ENCODE measurements at places on chromosomes 7 and 10.

- no peak for DNase-seq
These were observed 63.4 kb downstream of the HPSE2 start for GRCh38 chr10:99172128-99172738.

DNA sequence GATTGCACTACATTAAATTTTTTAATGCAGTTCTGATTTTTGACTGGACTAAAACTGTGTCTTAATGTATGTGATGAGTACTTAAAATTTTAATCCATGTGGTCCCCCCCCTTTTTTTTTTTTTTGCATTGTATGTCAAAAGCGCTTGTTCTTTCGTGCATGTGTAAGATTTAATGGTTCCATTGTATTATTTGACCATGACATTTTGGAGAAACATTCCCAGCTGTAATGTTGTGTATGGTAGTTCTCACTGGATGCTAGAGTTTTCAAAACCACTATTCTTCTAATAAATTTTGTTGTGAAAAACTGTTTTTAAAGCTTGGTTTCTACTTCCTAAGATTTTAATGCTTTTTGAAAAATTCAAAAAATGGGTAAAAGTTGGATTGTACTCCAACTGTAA lies 132.0 kb downstream of the LCOR start:
- no peak for DNase-seq

- no peak for DNase-seq
These were observed 12.4 kb downstream of the CPA5 start for GRCh38 chr7:130356876-130357611.

- peak; percentile 41 for DNase-seq
These were observed 136.3 kb downstream of the KCNMA1 start for GRCh38 chr10:77501152-77501845.

GRCh38 chr7:67854221-67855178 lies 857.9 kb downstream of the TYW1 start:
- no peak for DNase-seq

GRCh38 chr7:76356823-76357222 lies 2.0 kb downstream of the YWHAG start:
- DNase-seq, result no peak

DNA sequence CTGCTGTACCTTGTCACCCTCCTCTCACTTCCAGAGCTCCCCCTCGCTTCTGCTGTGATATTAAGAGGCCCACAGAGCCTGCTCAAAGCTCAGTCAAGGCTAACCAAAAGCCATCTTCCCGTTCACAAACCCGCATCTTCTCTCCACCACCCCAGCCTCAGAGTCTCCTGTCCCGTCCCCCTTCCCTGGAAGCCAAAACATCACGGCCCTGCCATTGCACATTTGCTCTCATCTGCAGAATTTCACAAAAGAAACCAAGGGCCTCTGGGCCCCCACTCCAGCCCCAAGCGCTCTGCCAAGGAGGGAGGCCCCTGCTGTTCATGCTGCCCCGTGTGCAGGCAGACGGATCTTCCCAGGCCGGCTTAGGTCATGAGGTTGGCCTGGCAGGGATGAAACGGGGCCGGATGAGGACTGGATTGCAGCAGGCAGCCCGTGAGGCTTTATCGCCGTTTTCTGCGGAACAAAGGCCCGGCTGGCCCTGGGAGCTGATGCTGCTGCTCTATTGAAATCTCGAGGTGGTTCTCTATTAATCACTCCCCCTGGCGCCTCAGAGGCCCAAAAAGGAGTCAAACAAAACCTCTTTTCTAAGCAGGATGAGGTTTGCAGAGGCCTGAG lies 31.6 kb upstream of the FOXK1 start:
- no peak for DNase-seq

GRCh38 chr7:81407094-81407493 lies 362.8 kb downstream of the HGF start:
- no peak for DNase-seq

GRCh38 chr10:70308121-70309060 lies 24.6 kb upstream of the NPFFR1 start:
- no peak for DNase-seq

DNA sequence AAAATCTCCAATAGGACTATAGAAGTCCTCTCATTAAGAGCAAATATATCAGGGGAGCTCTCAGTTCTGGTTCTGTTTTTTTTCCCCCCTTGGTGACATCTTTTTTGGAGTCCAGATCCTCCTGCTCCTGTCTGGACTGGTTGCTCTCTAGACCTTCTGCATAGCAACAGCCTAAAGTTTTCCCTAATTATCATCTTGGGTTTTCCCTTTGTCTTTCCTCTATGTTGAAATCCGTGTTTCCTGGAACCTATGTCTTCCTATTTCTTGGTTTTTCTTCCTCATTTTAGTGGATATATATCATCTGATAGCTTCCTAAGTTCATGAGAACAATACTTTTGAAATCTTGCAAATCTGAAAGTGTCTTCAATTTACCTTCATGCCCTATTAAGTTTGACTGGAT lies 29.7 kb upstream of the MTERF1 start:
- DNase-seq, result no peak

DNA sequence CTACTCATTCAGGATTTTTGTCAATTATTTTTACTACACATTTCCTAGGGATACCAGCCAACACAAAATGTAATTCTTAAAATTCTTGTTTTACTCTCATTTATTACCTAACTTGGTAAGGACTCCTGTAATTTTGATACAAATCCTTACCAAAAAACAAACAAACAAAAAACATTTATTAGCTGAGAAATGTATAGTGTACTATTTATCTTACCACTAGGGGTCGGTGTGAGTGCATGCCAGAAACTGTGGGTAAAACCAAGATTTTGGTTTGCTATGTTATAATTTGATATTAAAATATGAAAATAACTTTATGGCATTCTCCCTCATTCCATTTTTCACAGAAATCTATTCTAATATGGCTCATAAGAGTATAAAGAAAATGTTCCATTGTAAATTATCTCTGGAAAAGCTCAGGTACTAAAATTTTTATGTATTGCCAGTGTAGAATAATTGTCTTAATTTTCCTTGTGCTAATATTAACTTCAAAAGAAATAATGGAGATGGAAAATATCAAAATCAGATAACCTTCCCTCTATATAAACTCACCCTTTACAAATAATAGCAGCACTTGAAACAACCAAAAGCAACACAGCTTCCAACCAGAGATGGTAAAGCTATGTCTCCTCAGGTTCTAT lies 290.8 kb upstream of the PCDH15 start:
- no peak for DNase-seq

DNA sequence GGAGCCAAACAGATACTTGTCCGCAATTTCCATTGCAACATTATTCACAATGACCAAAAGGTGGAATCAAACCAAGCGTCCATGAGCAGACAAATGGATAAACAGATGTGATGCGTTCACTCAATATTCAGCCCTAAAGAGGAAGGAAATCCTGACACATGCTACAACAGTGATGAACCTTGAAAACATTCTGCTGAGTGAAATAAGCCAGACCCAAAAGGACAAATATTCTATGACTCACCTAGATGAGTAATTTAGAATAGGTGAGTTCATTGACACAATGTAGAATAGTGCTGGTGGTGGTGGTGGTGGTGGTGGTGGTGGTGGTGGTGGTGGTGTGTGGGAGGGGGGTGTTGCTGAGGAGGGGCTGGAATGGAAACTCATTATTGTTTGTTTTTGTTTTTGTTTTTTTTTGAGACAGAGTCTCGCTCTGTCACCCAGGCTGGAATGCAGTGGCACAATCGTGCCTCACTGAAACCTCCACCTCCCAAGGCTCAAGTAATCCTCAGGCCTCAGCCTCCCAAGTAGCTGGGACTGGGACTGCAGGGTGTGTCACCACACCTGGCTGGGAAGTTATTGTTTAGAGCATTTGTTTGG lies 28.6 kb downstream of the SMKR1 start:
- DNase-seq, result no peak

GRCh38 chr10:43390759-43391158 lies 18.2 kb downstream of the HNRNPF start:
- DNase-seq, result peak; percentile 48

DNA sequence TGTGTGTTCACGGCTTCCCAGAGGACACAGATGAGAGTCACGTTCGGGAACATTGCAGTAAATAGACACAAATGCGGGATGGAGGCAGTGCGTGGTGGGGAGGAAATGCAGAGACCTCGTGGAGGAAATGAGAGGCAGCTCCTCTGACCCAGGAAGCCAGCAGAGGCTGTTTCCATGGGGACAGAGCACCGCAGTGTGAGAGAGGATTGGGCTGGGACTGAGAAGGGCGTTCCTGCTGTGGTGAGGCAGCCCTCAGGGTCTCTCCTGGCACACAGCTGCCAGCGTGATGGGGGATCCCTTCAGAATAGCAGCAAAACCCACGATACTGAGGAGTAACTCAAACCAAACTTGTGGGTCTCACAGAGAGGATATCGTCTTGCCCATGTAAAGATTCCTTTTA lies 21.7 kb upstream of the BHLHA15 start:
- no peak for DNase-seq

DNA sequence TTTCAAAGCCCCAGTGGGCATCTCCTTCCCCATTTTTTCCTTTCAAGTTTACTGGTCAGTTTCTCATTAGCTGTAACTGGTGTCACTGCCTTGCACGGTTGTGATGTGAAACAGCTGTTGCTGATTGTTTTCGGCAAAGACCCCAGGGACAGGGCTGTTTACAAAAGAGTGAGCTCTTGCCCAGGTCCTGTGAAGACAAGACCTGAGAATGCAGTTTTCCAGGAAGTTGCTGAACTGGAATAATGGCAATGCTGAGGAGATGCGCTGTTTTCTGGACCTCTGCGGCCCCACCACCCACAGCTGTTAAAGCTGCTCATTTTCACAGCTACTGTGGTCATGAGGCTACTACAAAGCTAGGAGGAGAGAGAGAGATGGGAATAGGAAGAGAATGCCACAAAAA lies 116.6 kb upstream of the RSU1 start:
- no peak for DNase-seq

GRCh38 chr7:43108255-43109011 lies 4.0 kb upstream of the HECW1 start:
- DNase-seq, result no peak

DNA sequence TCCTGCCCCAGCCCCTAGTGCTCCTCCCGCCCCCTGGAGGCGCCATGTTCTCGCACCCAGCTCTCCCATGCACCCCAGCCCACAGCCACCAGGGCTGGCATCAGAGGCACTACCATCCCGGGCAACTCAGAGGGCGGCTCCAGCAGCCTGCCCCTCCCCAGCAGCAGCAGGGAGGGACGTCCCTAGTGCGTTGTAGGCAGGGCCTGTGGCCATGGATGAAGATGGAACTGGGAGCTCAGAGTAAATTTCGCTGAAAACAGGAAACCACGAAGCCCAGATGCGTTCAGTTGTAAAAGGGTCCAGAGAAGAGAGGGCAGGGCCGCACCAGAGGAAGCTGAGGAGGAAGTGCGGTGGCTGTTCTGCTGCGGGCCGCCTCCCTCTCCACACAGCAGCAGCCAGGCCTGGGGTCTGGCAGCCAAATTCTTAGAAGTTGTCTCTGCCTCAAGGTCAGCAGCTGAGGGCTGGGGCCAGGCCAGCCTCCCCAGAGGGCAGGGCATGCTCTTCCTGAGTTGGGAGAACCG lies 24.6 kb downstream of the VSIR start:
- no peak for DNase-seq

GRCh38 chr7:80847895-80848294 lies 71.0 kb downstream of the SEMA3C start:
- no peak for DNase-seq

GRCh38 chr7:54946764-54947163 lies 72.1 kb upstream of the EGFR start:
- no peak for DNase-seq

DNA sequence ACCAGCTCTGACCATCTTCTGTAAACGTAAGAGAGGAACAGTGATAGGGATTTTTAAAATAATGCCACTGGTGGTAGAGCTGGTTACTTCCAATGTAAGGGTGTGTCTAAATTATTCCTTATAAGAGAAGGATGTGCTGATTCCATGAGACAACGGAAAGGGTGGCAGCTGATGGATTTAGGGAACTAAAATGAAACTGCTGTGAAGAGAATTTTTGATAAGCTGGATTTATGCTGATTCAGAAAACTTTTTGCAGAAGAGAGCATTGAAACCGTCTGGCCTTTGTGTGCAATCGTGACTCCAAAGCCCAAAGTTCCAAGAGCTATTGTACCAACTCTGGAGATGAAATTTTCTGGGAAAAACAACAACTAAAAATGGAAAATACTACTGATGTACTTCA lies 301.0 kb downstream of the PRPF18 start:
- DNase-seq, result no peak

GRCh38 chr10:5413012-5413938 lies 918 bp downstream of the NET1 start:
- peak; percentile 20 for DNase-seq

GRCh38 chr7:152857272-152857671 lies 97.7 kb downstream of the ACTR3B start:
- no peak for DNase-seq

- DNase-seq, result no peak
These were observed 18.8 kb upstream of the PPP1R9A start for GRCh38 chr7:94888551-94888950.

DNA sequence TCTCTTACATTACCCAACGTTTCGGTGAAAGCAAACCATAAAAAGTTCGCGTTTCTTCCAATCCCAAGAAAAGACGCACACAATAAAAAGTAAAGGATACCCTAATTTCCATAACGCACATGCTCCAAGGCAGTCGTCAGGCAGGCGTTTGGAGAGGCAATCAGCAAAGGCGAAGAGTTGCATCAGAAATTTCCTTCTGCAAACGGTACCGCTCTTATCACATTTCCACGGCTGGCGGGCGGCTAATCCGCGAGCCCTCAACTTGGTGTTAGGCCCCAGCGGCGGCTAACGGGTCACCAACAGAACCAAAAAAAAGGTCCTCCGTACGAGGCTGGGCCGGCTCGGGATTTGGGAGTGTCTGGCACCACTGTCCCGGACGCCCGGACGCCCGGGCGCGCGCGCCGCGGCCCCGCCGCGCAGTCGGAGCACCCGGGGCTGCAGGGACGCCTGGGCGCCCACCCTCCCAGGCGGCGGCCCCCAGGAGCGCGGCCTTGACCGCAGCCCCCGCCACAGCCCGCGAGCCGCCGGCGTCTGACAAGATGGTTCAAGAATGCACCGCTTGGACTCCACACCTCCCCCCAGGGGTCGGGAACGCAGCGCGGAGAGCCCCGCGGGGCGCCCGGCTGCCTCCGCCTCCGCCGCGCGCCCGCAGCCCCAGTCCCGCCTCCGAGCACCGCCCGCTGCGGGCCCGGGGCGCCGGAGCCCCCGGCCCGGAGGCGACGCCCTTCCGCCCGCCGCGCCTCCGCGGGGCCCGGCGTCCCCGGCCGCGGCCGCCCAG lies 9.8 kb upstream of the GRB10 start:
- DNase-seq, result peak; percentile 50

GRCh38 chr10:98344589-98345038 lies 70.4 kb downstream of the PYROXD2 start:
- DNase-seq, result no peak

- no peak for DNase-seq
These were observed 312.4 kb upstream of the CACNA2D1 start for GRCh38 chr7:82755705-82756551.

Measured in frontal cortex (tissue), 4 donors.